ENCODE measurements at places on chromosomes 1 and 21.

GRCh38 chr1:170213596-170213995 lies 67.8 kb downstream of the NTMT2 start:
- no peak for DNase-seq

GRCh38 chr1:109299558-109300343 lies 7.1 kb downstream of the MYBPHL start:
- DNase-seq, result no peak

- no peak for DNase-seq
These were observed at the start of gene HSPG2 for GRCh38 chr1:21937034-21937371. HSPG2 (minus strand) TSS chr1:21937310; CDS start chr1:21937217, 93 bp downstream.

DNA sequence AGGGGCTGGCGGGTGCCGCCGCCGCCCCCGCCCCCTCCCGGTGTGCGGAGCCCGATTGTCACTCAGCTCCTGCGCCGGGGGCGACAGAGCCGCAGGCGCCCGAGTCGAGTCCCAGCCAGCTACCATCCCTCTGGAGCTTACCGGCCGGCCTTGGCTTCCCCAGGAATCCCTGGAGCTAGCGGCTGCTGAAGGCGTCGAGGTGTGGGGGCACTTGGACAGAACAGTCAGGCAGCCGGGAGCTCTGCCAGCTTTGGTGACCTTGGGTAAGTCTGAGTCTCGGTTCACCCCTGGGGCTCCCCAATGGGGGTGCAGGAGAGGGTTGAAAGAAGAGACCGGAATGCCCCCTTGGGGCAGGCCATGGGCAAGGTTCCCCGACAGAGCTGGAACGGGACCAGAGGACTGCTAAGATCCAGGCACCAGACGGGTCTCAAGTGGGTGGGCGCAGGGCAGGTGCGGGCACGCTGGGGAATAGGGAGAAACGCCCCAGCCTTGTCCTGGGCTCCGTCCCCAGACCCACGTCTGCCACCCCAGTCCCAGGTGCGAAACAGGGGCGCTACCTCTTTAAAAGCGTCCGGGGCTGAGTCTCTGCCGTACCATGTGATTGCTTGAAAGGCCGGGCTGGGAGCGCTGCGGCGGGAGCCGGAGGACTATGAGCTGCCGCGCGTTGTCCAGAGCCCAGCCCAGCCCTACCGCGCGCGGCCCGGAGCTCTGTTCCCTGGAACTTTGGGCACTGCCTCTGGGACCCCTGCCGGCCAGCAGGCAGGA lies at the start of gene ADORA1:
ADORA1 (plus strand) TSS at position 61 of the 765 bp plus-strand sequence. CDS start 1,116 bp downstream, outside the sequence.
- no peak for DNase-seq

- DNase-seq, result no peak
These were observed 193.6 kb downstream of the RGS7 start for GRCh38 chr1:241163363-241163762.

GRCh38 chr1:37901191-37901892 lies 42.0 kb upstream of the MTF1 start:
- no peak for DNase-seq

DNA sequence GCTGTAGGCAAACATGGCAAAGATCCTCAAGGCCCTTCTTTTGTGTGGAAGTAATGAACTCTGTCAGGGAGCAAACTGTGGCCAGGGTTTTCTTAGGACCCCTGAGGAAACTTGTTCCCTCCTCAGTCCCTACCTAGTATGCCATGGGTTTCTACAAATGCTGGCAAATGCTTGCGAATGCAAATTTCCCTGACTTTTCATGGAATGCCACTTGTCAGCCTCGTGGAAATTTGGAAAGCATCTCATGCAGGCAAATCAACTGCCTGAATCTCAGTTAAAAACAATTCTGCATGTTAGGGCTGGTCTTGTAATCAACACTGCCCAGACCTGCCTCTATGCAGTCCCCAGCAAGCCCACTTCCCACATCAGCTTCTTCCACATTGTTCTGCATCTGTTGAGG lies 334.9 kb upstream of the AJAP1 start:
- DNase-seq, result no peak

DNA sequence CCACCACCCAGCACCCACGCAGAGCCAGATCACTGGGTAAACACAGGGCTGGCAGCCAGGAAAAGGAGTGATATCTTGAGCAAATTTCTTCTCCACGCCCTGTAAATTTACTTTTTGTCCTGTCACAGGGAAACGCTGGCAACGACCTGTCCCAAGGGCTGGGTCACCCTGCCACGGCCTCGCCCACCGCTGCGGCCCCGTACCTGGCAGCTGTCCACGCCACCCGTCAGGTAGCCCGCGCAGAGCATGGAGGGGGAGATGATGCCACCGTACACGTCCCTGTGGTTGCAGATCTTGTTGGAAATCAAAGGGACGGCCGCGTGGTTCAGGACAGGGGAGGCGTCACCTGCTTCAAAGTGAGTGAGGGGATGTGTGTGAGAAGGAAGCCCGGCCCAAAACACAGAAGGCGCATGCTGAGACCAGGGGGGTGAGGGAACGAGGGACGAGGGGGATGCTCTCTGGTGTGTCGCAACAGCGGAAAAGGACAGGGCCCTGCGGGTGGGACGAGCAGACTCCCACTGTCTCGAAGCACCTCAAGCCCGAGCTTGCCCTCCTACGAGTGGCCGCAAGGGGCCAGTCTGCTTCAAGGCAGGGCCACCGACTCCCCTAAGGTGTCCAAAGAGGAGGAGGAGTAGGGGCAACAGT lies 10.1 kb upstream of the TFF1 start:
- DNase-seq, result no peak

DNA sequence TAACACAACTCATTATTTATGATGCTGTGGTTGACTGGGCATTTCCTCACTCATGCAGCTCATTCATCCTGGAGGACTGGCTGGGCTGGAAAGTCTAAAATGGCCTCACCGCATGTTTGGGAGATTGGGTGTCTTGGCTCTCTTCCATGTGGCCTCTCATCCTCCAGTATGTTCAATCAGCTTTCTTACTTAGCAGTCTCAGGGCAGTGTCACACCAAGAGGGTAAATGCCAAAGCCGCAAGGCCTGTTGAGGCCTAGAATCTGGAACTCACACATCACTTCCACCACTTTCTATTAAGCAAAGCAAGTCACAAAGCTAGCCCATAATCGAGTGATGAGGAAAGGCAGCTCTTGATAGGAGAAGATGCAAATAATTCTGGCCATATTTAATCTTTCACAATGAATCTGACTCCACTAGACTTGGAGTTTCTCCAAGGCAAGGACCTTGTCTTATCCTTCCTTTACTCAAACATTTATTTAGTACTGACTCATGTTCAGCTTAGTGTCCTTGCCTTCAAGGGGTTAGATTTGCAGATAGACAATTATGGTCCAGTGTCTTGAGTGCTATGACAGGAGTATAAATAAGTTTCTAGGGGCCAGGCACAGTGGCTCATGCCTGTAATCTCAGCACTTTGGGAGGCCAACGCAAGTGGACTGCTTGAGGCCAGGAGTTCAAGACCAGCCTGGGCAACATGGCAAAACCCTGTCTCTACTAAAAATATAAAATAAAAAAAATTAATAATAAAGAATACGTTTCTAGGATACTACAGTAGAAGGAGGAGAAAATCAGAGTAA lies 45.1 kb downstream of the TMEM53 start:
- no peak for DNase-seq

GRCh38 chr21:43585924-43586413 lies 73.3 kb downstream of the HSF2BP start:
- DNase-seq, result no peak

DNA sequence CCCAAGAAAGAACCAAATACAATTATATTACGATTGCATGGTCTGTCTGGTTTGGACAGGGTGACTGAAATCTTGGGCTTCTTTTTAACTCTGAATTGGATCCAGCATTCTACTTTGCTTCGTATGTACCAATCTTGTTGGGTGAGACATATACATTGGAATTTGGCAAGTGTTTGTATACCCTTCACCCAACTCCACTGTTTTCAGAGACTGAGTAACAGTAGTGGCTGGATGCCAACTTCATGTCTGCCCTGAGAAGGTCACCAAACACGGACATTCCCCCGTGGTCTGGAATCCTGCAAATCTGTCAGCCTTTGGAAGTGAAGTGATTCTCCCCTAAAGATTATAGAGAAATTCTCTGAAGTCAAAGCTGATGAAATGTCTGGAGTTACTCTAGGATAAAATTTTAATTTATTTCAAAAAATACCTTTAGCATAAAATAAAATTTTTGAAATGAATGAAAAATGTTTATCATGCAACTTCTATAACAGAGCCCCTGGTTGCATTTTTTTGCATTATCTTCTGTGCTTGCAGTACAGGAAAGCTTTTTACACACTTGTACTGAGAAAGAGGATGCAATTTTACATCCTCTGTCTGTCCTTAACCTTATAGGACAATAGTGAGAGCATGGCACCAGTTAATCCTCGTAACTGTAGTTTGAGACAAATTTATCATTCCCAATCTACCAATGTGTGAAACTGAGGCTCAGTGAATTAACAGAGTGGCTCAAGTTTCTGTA lies 201.8 kb downstream of the DISC1 start:
- DNase-seq, result no peak

GRCh38 chr1:77263708-77264107 lies 18.1 kb upstream of the AK5 start:
- DNase-seq, result no peak

GRCh38 chr1:45385302-45385701 lies 45.1 kb upstream of the MUTYH start:
- no peak for DNase-seq

DNA sequence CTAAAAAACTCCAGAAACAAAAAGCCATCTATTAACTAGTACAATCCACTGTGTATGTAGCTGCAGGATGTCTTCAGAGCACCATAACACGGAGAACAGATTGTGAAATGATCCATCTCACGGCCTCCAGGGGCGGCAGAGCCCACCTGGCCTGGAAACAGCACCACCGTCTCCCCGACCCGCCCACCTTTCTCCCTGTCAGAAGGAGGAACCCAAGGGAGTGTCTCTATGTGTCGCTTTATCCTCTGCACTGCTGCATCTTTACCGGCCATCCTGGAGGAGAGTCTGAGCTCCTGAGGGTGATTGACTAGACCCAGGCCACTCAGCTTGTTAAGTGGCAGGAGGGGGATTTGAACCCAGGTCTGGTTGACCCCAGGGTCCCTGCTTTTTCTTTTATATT lies 405.0 kb downstream of the MATN1 start:
- DNase-seq, result no peak

DNA sequence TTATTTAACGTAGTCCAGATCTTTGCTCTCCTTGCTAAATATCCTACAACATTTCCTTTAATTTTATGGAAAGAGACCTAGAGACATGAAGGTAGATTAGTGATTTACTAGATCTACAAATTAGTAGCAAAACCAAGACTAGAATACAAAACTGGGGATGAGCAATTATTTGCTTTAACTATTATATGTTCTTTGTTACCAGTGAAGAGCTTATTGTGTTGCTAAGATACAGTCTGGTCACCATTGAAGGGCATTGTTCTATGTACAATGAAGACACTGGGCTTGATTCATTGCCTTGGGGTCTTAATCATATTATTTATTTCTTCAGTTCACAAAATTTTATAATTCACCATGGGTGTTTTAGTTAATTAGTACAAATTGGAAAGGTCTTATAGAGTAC lies 88.3 kb downstream of the S1PR1 start:
- DNase-seq, result no peak

- no peak for DNase-seq
These were observed 41.3 kb upstream of the TACSTD2 start for GRCh38 chr1:58618303-58618702.

GRCh38 chr1:222420633-222421032 lies 127.3 kb downstream of the HHIPL2 start:
- DNase-seq, result no peak

DNA sequence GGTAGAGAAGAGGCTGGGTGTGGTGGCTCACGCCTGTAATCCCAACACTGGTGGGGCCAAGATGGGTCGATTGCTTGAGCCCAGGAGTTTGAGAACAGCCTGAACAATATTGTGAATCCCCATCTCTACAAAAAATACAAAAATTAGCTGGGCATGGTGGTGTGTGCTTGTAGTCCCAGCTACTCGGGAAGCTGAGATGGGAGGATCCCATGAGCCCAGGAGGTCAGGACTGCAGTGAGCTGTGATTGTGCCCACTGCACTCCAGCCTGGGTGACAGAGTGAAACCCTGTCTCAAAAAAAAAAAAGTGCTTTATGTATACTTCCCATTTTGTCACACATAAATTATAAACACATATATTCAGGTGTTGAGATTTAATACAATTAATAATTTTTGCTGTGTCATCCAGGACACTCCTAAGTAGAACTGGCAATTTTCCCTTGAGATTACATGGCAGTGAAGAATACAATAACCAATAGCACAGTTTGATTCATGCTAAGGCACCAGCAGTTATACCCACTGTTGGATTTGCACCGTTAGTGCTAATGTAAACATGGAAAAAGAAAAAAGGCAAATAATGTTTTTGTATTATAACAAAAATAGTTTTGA lies 15.5 kb downstream of the GABPB2 start:
- no peak for DNase-seq

GRCh38 chr1:223330466-223330865 lies 33.5 kb downstream of the SUSD4 start:
- no peak for DNase-seq

- DNase-seq, result no peak
These were observed 262.8 kb downstream of the LTN1 start for GRCh38 chr21:28729887-28730286.

DNA sequence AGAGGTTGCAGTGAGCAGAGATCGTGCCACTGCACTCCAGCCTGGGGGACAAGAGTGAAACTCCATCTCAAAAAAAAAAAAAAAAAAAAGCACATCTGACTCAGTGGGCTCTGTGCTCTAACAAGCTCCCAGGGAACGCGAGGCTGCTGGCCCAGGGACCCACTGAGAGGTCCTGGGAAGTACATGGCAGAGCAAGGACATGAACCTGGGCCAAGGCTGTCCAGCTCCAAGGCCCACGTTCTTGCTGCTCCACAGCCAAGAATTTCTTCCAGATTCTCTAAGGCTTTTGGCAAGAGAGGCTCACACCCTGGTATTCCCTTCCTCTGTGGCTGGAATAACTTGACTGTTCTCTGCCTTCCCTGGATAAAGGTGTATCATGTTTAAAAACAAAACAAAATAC lies 15.4 kb upstream of the AGTRAP start:
- DNase-seq, result no peak

- no peak for DNase-seq
These were observed 69.4 kb downstream of the RGS2 start for GRCh38 chr1:192878249-192878648.

- DNase-seq, result no peak
These were observed 11.1 kb downstream of the ZFYVE9 start for GRCh38 chr1:52153010-52153409.

- DNase-seq, result no peak
These were observed 199.9 kb upstream of the FMN2 start for GRCh38 chr1:239891621-239892358.

GRCh38 chr1:158148468-158148867 lies 32.2 kb upstream of the CD1D start:
- DNase-seq, result no peak

DNA sequence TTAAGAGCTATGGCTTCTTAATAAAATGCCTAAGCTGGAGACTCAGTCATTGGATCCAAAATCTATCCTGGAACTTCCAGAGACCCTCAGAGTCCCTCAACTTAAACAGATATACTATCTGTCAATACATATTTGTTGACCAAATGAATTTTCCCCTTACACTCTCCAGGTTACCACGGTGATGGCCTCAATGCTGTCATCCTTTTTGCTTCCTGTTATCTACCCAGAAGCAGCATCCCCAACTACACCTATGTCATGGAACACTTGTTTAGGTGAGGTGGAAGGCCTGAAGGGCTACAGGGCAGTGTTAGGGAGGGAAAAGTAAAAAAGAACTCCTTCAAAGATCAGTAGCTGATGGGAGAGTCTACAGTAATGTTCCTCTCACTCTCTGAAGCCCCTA lies 4.4 kb upstream of the C1orf56 start:
- DNase-seq, result no peak
